ENCODE measurements at places on chromosomes 12 and 14.

DNA sequence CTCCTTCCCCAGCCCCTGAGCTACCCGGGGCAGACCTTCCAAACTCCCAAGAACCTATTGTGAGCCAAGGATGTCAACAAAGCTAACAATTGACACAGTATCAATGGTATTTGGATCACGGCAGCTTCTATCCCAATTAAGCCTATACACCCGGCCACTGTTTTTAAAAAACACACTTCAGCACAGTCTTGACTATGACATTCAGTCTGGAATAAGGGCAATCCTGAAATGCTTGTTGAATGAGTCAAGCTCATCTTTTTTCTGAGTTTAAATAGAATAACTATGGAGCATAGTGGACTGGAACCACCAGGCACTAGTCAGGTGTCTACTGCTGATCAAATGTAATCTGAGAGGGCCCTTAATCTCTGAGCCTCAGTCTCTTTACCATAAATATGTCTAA is 5.7 kb downstream of the DENND5B start:
- peak; percentile 75 for DNase-seq

DNA sequence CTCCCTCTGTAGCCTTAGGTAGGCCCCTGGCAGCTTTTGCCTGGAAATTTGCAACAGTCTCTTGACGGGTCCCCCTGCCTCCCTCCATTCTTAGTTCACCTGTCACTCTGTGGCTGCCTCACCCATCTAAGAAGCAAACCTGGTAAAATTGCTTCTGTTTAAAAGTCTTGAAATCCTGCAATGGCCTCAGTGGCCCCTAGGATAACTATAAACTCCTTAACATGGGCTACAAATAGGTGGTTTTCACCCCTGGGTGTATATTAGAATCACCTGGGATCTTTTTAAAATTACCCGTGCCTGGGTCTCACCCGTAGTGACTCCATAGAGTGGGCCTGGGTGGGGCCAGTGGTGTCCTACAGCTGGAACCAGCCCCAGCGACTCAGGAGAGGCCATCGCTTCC is 332.7 kb downstream of the CACNA1C start:
- DNase-seq: no peak

DNA sequence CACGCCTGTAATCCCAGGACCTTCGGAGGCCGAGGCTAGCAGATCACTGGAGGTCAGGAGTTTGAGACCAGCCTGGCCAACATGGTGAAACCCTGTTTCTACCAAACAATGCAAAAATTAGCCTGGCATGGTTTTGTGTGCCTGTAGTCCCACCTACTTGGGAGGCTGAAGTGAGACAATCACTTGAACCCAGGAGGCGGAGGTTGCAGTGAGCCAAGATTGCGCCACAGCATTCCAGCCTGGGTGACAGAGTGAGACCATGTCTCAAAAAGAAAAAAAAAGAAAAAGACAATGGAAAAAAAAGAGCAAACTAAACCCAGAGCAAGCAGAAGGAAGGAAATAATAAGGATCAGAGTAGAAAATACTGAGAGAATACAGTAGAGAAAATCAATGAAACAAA is 5.4 kb downstream of the CHURC1 start:
- no peak for DNase-seq

DNA sequence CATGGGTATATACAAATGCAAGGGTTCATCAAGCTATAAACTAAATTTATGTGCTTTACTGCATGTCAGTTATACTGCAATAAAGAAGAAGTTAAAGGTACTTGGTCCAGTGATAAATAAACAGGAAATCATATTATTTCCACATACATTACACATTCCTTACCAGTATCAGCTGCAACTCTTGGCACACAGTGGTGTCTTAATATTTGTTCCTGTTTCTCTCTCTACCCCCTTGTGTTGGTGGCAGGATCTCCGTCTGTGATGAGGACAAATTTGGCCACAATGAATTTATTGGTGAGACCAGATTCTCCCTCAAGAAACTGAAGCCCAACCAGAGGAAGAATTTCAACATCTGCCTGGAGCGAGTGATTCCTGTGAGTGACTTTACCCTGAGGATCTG is 19.2 kb upstream of the OAS1 start:
- DNase-seq: no peak

DNA sequence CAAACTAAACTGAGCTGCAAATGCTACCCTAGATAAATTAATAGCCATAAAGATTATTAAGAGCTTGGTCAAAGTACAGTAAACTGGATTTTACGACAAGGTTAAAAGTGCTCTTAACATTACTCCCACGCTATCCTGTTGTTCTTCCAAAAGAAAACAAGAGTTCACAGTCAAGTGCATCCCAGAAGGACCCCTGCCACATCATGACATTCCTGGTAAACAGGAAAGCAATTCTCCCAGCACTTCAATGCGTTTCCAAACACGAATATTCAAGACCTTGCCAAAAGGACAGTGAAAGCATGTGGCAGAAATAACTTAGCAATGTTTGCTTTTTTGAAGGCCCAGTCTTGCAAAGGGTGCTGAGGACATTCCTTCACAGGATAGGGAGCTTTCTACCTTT is 11.2 kb downstream of the SPRING1 start:
- DNase-seq: no peak

GRCh38 chr14:21494902-21495762 is 16.0 kb downstream of the METTL3 start:
- peak; percentile 52 for DNase-seq

GRCh38 chr12:8989413-8989812 is at the start of gene KLRG1:
TSS of gene KLRG1 (plus strand) at chr12:8989546. CDS start at chr12:8989636, 90 bp downstream.
- DNase-seq: no peak

DNA sequence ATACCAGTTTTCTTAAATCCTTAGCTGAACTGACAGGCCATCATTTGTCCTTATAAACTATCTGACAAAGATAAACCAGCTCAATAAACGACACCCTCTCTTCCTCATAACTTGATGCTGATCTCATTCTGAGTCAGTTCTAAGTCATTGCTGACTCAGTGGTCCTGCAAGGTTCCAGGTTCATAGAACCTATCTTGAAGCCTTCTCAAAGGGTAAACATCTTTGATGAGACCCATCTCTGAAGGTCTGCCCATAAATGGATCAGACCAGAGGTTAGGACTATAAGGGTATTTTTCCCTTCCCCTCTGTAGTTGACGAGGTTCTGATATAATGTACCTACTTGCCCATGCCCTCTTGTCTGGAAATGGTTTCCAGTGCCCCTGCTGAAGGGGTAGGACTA is 11.9 kb downstream of the NAA25 start:
- DNase-seq: peak; percentile 54

DNA sequence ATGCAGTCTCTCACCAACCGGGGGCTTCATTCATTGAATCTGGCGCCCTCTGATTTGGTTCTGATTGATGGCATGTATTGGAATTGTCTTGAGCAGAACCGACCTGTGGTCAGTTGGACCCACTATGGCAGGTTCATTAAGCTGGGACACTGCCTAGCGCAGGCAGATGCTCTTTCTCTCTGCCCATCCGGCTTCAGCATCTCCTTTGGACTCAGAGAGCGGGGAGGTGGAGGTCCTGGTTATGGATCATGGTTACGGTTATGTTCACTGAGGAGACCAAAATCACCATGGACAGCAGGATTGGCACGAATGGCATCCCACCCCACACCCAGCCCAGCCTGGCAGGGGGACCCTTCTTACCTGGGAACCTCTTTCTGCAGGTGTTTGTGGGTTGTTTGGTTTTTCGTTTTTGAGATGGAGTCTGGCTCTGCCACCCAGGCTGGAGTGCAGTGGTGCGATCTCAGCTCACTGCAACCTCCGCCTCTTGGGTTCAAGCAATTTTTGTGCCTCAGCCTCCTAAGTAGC is 16.4 kb upstream of the BCL7A start:
- DNase-seq: no peak

DNA sequence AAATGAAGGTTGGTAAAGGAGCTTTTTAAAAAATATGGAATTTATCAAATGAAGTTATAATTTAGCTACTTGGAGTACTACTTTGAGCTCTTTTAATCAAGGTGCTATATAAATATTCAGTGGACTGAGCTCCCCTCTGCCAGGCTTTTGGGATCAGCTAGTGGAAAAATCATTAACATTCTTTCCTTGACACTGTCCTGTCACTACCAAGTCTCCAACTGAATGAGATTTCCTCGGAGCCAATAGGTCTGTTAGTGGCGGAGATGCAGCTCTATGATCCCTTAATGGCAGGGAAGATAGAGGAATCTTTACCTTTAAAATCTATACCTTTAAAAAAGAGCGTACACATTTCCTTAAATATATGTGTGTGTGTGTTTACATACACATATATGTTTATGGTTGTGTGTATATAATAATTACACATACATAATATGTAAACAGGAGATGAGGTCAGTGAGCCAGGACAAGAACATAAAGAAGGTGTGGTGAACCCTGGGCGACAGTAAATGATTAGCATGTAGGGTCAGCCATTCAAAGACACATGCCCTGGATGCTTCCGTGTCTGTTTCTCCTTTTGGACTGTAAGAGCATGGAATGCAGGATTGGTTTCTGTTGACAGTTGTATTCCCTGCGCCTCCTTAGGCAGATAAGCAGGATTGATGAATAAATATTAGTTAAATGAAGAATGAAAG is 47.7 kb upstream of the ATP2A2 start:
- DNase-seq: no peak

DNA sequence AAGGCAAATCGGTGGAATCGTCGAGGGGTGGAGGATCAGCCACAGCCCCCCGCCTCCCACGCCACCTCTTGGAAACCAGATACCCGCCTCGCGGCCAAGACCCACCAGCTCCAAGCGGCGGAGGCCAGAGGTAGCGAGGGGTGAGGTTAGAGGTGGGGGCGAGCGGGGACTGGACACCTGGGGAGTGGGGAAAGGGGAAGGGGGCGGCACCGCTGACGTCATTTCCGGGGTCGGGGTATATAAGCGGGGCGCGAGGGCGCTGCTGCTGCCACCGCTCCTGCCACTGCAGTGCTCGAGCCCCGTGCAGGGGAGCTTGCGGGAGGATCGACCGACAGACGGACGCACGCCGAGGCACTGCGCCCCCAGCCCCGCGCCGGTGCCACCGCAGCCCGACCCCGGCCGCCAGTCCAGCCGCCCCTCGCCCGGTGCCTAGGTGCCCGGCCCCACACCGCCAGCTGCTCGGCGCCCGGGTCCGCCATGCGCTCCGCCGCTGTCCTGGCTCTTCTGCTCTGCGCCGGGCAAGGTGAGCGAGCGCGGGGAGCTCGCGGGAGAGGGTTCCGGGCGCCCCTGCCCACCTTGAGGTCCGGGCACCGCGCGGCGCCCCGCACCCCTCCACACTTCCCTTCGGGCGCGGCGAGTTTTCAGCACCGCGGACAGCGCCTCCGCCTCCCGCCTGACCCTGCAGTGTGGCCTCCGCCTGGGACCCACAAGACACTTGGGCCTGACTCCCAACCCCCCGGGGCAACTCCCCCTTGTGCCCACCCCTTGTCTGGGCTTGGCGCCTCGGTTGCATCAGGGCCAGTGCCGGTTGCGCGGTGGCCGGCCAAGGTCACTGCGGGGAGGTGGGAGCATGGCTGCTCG is at the start of gene CHGA:
CHGA (plus strand) TSS at position 268 of the 861 bp plus-strand sequence; CDS start at position 478, 210 bp downstream.
- DNase-seq: peak; percentile 44

GRCh38 chr14:20614038-20614840 is 23.1 kb upstream of the RNASE12 start:
- DNase-seq: no peak

DNA sequence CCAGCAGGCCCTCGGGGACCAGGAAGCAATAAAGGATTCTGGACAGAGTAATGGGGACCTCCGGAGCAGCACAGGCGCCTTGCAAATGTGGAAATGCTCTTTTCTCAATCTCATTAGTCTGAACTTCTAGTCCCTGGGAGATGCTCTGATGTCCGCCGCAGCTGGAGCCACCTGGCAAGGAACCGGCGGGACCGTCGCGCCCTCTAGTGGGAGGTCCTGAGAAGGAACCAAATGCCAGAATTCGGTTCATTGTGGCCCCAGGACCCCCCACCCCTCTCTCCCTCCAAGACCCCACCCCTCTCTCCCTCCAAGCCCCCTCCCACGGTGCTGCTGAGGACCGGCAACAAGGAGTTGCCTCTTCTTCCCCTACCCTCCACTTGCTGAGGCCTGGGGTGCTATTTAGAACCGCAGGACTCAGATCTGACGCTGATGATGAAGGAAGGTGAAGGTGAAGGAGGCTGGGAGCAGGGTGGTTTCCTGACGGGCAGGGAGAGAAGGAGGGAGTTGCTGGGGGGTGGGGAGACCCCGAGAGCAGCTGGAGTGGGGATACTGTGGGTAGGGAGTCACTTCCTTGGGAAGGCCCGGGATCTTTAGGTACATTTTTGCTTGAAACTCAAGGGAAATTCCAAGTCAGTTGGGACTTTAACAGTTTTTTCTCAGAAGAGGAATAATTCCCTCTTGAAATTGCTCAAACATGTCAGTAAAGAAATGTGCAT is 42.5 kb downstream of the SMIM41 start:
- peak; percentile 50 for DNase-seq

GRCh38 chr12:88325816-88326189 is 183.7 kb downstream of the TMTC3 start:
- no peak for DNase-seq

DNA sequence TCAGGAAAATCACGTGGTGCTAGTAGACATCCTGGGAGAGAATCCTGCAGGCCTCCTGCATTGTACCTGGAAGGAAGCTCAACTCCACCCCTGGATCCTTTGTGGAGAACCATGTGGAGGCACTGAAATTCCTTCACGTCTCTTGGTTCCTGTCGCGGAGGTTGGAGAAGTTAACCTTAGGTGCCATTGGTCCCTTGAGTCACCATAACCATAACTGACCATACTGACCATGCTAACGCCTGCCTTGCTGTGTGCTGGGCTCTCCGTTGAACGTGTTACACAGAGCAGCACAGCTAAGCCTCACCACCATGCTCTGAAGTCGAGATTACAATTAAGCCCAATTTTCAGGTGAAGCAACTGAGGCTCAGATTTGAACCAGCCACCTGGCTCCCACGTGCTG is 18.6 kb downstream of the C14orf132 start:
- DNase-seq: no peak

DNA sequence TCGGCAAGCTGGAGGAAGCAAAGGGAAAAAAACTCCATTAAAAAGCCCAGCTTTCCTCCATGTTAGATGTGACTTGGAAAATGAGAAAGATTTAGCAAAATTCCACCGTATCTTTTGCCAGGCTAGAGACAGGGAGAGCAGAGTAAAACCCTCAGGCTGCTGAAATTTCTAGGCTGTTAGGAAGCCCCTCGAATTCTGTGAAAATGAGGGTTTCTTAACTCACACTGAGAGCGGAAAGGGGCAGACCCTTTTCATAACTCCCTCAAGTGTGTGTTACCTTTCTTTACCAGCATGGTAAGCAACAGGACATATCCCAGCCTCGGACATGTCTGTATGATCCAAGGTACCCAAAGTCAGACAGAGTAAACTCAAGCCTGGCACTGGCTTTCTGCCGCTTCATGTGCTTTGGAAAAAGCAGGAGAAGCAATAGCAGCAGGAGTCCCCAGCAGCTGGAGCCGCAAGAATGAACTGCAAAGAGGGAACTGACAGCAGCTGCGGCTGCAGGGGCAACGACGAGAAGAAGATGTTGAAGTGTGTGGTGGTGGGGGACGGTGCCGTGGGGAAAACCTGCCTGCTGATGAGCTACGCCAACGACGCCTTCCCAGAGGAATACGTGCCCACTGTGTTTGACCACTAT is at the start of gene RHOJ:
RHOJ (plus strand) TSS at position 37 of the 637 bp plus-strand sequence; CDS start at position 464, 427 bp downstream.
- peak; percentile 43 for DNase-seq

DNA sequence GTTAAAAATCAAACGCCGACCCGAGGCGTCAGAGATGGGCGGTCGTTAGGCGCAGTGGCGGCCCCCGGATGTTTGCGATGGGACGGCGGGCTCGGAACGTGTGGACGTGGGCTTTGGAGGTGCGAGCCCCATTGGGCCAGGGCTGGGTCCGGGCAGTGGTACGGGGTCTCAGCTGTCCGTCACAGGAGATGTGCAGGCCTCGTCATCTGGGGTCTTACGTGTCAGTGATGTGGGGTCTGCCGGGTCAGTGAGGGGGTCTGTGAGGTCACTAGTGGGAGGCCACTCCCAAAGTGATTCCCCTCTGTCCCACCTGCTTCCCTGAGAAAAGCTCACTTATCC is 21.6 kb upstream of the CHFR start:
- DNase-seq: no peak
